ENCODE measurements at places on chromosomes 1 and 21. TPM values are rescaled to one million over a fixed set of nuclear protein-coding genes. Genes with fewer than 3 reads are reported as not detected.

DNA sequence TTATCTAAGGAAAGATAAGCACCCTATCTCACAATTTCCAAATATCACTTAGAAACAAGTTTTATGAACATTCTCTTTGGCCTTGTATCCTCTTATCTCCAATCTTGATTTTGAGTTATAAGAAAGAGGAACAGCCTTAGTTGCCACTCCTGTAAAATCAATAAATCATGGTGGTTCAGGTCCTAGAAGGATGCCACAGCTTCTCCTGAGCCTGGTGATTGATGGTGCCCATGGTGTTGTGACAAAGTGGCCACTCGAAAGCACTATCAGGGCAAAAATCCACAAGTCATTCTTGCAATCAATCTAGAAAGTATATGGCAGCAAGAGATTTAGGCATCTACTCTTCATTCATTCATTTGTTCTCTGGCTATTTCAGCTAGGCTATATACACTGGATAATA is 27.8 kb downstream of the GBP6 start:
- DNase-seq: no peak

- no peak for DNase-seq
Observed at GRCh38 chr1:107195476-107195875, 54.6 kb downstream of the NTNG1 start.

- DNase-seq: peak; percentile 92
Observed at GRCh38 chr1:209652121-209652735, at the start of gene LAMB3. TSS of gene LAMB3 (minus strand) at chr1:209652425. CDS start at chr1:209650944, 1,481 bp downstream.

- no peak for DNase-seq
Observed at GRCh38 chr21:15444118-15444960, 285.4 kb upstream of the USP25 start.

- DNase-seq: no peak
Observed at GRCh38 chr1:56334047-56334446, 245.3 kb downstream of the PLPP3 start.

DNA sequence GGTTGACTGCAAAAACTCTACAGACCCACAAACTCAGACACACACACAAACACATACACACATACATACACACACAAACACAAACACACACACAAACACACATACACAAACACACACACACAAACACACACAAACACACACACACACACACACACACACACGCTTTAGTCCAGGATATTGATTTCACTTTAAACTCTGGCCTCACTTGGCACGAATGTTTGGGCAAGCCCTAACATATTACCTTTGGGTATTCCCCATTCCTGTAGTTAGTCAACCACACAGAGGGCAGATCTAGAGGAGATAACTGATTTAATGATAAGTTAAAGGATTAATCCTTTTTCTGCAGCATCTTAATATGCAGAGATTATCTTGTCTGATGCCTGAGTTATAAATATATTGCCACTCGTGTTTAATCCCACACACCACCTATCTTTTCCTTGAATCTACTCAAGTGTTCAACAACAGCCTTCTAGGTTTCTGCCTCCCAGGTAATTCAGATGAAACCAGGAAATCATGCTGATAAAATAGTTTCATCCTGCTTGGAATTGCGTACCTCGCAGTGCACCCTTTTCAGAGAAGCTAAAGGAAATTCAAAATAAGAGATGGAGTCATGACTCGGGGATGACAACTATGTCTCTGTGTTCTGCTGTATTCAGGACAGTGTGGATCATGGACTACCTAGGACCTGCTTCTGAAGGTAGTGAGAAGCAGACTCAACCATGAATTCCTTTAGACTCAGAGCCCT is 14.5 kb upstream of the RUNX1 start:
- peak; percentile 3 for DNase-seq

GRCh38 chr1:54475357-54475881 is 69.2 kb upstream of the SSBP3 start:
- DNase-seq: no peak

GRCh38 chr1:45272913-45273371 is 53.8 kb upstream of the HPDL start:
- no peak for DNase-seq

DNA sequence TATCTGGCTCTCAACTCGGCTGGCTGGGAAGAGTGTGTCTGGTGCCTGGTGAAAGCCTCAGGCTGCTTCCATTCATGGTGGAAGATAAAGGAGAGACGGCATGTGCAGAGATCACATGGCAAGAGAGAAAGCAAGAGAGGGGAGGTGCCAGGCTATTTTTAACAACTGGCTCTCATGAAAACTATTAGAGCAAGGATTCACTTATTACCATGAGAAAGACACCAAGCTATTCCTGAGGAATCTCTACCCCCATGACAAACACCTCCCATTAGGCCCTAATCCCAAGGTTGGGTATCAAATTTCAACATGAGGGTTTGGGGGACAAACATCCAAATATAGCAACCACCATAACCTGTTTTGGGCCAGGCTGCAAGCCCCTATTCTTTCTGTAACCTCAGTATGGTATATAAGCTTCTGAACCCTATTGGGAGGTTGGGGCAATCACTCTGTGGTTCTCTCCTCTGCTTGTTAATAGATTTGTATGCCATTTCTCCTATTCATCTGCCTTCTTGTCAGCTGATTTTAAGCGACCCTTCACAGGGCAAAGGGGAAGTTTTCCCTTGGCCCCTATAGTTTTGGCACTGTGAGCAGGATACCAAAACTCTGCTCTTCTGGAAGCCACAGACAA is 179.0 kb upstream of the TNR start:
- DNase-seq: no peak

- DNase-seq: no peak
Observed at GRCh38 chr1:47399846-47400155, 16.3 kb upstream of the FOXE3 start.

DNA sequence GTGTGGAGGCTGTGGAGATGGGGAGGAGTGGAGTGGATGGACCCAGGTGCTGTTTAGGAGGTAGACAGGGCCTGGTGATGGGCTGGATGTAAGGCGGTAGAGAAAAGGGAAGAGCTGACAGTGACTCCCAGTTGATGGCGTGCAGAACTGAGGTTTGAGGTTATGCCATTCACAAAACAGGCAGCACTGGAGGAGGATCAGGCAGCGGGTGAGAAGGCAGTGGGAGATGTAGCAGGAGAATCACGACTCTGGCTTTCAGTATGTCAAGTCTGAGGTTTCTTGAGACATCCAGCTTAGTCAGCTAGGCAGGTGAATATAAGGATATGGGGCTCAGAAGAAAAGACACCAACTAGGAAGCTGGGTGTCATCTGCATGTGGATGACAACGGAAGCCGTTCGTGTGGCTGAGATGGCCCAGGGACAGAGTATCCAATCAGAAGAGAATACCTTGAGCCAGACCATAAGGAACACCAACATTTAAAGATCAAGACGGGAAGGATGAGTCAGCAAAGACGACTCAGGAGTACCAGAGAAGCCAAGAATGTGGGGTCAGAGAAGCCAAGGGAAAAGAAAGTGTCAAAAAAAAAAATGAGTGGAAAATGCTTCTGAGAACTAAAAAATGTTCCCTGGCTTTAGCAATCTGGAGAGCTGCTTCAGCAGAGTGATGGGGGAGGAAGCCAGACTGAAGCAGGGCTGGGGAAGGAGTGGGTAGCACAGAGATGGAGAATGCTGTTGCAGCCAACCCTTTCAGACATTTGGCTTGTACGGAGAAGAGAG is 15.2 kb downstream of the LRRN2 start:
- no peak for DNase-seq

DNA sequence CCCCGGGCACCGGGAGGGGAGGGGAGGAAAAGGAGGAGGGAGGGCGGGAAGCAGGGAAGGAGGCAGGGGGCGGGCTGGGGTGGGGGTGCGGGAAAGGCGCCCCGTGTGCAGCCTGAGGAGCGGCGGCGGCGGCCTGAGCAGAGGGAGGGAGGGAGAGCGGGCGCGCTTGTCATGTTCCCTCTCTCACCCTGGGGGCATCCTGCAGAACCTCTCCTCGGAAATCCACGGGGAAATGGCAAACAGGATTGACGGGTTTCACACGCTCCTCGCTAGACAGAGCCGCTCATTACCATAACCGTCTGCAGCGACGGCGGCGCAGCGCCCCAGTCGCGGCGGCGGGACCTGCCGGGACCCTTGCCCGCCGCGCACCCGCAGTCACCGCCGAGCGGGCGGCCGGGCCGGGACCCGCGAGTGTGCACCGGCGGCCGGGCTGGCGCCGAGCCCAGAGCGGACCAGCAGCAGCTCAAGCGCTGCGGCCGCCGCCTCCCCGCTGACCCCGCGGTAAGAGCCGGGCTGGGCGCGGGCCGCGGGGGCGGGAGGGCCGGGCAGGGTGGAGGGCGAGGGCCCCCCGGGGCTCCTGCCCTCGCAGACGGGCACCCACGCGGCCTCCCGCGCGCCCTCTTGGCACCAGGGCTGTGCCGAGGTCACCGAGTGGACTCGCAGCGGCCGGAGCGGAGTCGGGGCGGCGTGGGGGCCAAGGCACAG is at the start of gene SERTAD4:
Gene SERTAD4, plus strand, starts transcription at position 286 of the 705 bp plus-strand sequence. CDS start 5,165 bp downstream, outside the sequence.
- DNase-seq: peak; percentile 55

DNA sequence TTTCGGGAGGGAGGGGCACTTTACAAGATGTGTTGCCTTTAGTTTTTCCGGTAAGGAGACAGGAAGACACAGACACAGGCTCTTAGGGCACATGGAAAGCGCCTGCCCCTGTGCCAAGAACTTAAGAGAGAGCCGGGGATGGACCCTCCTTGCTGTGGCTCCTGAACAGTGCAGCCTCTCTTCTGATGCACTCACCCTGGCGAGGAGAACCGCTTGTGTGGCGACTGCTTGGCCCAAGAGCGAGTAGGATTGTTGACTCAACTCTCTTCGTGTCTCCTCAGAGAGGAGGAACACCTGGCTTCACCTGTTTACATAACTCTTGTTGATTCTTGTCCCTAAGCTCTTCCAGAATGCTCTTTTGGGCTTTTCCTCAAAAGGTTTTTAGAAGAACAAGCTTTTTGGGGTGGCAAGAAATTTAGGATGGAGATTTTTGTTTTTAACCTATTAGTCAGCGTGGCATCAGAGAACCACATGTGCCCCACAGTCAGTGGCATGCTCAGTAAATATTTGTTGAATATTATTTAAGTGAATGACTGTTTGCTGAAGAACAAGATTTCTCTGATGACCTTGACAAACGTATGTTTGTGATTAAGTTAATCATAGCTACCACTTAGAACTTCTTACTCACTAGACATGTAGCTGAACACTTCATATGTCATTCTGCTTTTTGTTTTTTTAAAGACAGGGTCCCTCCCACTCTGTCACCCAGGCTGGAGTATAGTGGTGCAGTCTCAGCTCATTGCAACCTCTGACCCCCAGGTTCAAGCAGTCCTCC is 60.6 kb downstream of the NFIA start:
- no peak for DNase-seq

- no peak for DNase-seq
Observed at GRCh38 chr1:63863145-63863544, 89.3 kb downstream of the ROR1 start.

DNA sequence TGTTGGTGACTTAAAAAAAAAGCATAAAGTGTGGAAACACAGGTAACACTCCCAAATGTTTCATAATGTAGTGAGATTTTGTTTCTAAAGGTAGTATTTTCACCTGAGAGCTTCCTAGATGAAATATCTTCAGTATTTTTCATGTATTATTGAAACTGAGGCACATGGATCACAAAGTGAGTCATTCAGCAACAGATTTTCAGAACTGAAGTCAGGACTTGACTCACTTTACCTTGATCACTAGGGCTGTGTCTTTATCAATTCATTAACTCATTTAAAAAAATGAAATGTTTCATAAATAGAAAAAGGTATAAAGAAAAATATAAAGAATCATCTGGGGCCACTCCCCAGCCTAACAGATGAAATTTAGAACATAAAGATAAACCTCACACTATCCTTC is 66.5 kb upstream of the RCC1 start:
- DNase-seq: no peak

- no peak for DNase-seq
Observed at GRCh38 chr1:200152336-200152735, 124.8 kb downstream of the NR5A2 start.

DNA sequence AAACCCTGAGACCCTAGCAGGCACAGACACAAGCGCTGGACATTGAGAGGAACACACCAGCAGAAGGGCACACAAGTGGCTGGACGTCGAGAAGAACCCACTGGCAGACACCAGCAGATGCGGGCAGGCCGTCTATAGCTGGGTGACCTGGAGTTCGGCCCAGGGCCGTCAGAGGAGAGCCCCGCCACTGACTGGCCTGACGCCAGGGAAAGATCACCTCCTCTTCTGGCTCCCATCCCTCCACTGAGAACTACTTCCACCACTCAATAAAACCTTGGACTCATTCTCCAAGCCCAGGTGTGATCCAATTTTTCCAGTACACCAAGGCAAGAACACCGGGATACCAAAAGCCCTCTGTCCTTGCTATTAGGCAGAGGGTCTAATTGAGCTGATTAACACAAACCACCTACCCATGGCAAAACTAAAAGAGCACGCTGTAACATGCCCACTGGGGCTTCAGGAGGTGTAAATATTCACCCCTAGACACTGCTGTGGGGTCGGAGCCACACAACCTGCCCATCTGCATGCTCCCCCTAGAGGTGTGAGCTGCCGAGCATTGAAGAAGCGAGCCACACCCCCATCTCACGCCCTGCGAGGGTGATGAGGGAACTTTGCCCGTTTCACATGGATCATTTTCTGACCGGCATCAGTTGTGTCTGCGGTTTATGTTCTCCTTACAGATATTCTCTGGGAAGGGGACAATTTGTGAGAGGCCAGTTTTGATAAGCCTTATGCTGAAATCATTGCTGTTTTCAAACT is 104.8 kb downstream of the HLX start:
- peak; percentile 10 for DNase-seq

DNA sequence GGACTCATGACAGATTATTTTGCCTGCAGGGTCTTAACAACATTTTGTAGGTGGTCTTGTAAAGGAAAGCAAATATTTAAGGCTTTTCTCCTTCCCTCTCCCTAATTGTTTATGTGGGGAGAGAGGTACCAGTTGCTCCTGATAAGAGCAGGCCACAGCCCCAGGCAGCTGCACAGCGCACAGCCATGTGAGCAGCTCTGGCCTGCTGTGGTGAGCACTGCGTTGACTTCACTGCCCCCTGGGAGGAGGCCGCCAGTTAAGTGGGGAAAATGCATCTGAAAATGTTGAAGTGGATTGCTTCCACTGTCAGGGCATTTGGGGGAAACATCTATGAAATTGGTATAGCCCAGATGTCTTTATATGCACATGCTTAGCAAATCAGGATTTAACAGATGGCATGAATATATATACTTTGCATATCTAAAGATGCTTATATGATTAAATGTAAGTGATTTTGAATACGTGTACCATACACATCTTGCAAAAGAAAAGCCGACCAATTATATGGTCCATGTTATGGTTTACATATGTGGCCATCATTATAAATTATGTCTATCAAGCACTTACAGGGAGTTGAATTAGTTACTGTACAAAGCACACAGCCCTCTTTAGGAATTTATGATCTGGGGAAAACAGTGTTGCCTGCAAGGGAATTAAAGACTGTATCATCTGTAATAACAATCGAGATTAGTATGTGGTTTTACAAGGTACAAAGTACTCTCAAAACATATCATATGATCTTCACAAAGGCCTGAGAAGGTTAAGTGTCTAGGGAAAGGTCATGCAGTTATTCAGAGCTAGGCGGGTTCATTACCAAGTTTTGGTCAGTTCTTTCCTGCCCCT is 132.1 kb downstream of the RHOU start:
- peak; percentile 18 for DNase-seq

- DNase-seq: no peak
Observed at GRCh38 chr1:224289396-224289795, 40.6 kb downstream of the NVL start.

- DNase-seq: peak; percentile 70
Observed at GRCh38 chr1:32241001-32241763, 5.8 kb upstream of the FAM167B start.

- no peak for DNase-seq
Observed at GRCh38 chr1:117615474-117615873, 9.6 kb downstream of the TENT5C start.

- DNase-seq: no peak
Observed at GRCh38 chr1:54028306-54029251, 10.6 kb upstream of the LDLRAD1 start.

The ATP1A2 gene
- total RNA-seq: not detected

The EPHA2 gene
- total RNA-seq: 331 TPM

The ZBTB8B gene
- not detected for total RNA-seq

The FOXO6 gene
- total RNA-seq: 1.5 TPM
